ENCODE measurements at places on chromosomes 16 and 17.

GRCh38 chr17:17535957-17536356 is 39.8 kb upstream of the RASD1 start:
- DNase-seq = peak; percentile 67

- no peak for DNase-seq
These were observed 37.8 kb upstream of the CSNK2A2 start for GRCh38 chr16:58235663-58236062.

DNA sequence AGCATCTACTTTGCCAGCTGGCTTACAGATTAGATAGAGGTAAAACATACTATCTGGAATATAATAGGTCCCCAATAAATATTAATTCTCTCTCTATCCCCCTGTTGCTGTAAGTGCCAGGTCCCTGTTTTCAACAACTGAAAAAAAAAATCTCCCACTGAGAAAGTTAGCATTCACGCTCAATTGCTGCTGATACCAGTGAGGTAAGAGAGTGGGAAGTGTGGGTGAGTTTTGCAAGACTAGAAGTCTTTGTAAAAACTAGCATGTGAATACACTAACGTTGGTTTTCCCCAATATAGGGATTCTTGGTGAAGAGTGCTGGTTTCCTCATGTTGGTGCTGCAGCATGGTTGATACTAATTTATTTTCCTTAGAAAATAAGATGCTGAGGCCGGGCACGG is 11.7 kb upstream of the TAOK1 start:
- DNase-seq = no peak

DNA sequence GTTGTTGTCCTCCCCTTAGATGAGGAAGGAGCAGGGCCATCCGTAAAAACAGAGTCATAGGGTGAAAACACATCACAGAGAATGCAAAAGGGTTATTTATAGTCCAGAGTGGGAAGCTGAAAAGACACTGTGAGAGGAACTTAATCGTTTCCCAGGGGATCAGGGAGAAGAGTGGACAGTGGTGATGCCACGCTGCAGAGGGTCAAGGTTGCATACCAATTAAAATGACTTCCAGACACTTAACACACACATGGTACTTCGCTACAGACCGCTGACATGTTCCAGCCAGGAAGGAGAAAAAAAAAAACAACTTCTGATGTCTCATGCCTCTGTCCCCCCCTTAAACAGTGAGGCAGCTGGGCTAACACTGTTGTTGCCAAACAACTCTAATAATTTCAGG is 713.8 kb upstream of the RBFOX1 start:
- DNase-seq = no peak

DNA sequence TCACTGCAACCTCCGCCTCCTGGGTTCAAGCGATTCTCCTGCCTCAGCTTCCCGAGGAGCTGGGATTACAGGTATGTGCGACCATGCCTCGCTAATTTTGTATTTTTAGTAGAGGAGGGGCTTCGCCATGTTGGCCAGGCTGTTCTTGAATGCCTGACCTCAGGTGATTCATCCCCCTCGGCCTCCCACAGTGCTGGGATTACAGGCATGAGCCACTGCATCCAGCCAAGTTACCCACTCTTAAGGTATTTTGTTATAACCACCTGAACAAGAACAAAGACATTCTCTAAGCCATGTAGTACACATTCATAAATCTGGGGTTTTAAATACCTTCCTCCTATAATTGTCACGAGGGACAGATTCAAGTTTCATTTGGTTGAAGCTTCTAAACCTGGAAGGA is 12.3 kb upstream of the TMEM170A start:
- no peak for DNase-seq

DNA sequence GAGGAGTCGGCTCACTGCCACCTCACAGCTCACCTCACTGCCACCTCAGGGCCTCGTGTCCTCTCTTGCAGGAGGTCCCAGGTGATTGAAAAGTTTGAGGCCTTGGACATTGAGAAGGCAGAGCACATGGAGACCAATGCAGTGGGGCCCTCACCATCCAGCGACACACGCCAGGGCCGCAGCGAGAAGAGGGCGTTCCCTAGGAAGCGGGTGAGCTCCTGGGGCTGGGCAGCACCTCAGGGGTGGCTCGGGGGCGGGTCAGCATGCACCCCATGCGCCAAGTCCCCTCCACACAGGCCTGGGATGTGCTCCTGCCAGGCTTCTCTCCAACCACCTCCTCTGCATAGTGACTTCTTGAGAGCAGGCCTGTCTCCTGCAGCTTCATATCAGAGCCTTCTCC is 63.6 kb downstream of the PLD6 start:
- no peak for DNase-seq

DNA sequence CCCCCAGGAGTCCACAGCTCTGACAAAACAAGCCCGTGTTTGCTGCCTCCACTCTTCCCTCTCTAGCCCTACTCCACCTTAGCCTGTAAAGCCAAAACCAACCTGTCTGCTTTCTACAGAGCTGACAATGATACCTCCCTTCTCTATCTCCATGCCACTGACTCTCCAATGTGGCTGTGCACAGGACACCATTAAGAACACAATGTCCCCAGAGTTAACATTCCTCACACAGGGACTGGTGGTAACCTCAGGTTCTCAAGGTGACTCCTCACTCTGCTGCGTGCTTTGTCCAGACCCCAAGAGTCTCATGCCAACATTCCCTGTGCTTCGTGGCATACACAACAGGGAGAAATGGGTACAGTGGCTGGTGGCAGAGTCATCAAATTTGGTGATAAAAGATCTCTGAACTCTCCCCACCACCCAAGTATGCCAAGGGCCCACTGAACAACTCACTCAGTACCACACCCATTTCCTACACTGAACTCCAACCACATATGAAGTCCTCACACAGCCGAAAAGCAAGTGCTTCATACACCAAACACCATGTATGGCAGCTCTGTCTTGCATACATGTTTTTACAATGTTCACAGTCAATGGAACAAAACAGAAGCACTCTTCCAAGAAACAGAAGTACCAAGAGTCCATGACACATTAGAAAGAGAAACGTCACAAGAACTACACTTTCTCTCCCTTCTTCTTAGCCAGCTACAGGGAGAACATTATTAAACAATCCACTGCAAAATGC is 21.1 kb downstream of the CSNK2A2 start:
- no peak for DNase-seq

GRCh38 chr16:88886420-88886844 is 20.0 kb upstream of the PABPN1L start:
- no peak for DNase-seq

DNA sequence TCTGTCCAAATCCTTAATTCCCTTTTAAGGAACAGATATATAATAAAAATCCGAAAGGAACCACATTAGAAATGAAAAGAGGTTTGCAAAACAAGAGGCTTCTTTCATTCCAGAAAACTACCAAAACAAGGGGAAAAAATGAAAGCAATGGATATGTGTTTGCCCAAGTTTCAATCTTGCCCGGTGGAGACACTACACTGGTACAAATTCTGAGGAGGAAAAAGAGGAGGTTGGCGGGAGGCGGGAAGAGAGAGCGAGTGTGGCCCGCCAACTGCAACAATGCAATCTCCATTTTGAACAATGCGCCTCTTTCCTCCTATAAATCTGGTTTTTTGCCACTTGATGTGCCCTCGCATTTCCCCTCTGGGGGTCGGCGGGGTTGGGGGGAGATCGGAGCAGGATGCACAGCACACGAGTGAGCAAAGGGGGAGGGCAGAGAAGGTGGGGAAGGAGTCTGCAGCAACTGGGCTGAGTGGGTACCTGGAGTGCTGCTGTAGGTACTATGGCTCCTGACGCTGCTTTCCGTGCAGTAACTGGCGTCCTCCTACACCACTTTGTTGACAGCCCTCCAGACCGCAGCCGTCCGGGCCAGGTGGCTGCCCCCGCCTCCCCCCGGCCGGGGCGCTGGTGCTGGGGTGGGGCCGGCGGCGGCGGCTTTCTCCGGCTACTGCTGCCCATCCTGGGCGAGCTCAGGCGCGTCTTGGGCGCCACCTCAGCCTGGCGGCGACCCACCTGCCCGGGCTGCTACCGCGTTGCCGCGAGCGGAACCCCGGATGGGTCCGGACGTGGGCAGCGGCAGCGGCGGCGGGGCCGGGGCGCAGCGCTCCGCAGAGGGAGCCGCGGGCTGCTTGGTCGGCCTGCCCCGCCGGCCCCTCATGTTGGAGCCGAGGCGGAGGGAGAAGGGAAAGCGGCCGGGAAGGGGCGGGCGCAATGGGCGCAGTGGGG is 93.8 kb upstream of the PLEKHM1 start:
- peak; percentile 70 for DNase-seq

DNA sequence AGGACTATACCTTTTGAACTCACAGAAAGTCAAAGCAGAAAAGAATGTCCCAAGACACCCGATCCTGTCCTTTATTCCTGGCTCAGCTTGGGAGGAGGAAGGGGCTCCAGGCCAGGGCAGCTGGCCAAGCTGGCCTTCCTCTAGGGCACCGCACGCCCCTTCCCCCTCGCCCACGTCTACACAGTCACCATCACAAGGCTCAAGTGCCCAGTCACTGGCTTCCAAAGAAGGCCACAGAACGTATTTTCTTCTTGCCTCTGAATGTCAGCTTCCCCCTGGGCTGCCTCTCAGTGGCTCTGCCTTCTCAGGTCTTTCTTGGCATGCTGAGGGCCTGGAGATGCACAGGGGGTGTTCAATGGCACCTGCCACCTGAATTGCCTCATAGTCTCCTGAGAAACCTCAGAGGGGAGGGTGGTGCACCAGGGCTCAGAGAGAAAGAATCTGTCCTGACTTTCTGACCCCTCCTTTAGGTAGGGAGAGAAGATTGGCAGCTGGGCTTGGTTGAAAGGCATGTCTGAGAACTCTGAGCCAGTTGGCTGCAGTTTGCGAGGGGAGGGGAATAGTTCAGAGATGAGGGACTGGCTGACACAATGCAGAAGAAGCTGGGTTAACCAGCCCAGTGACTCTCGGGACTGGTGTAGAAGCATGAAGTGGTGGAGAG is 2.1 kb downstream of the DHRS11 start:
- no peak for DNase-seq

- DNase-seq = peak; percentile 12
These were observed 58.3 kb downstream of the WIPI1 start for GRCh38 chr17:68398691-68399637.

DNA sequence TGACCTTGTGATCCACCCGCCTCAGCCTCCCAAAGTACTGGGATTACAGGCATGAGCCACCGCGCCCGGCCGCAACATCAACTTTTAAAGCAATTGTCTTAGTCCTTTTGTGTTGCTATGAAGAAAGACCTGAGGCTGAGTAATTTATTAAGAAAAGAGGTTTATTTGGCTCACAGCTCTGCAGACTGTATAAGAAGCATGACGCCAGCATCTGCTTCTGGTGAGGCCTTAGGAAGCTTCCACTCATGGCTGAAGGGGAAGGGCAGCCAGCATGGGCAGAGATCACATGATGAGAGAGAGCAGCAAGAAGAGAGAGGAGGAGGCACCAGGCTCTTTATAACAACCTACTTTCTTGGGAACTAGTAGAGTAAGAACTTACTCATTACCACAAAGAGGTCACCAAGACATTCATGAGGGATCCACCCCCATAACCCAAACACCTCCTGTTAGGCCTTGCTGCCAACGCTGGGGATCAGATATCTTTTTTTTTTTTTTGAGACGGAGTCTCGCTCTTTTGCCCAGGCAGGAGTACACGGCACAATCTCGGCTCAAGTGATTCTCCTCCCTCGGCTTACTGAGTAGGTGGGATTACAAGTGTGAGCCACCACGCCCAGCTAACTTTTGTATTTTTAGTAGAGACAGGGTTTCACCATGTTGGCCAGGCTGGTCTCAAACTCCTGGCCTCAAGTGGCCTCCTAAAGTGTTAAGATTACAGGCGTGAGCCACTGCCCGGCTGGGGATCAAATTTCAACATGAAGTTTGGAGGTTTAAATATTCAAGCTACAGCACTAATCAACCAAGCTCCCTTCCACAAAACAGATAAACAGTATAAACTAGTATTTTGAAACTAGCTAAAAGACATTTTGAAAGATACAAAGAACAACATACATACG is 21.4 kb upstream of the GPT2 start:
- no peak for DNase-seq

GRCh38 chr16:52128361-52128760 is 418.6 kb downstream of the TOX3 start:
- DNase-seq = peak; percentile 6

DNA sequence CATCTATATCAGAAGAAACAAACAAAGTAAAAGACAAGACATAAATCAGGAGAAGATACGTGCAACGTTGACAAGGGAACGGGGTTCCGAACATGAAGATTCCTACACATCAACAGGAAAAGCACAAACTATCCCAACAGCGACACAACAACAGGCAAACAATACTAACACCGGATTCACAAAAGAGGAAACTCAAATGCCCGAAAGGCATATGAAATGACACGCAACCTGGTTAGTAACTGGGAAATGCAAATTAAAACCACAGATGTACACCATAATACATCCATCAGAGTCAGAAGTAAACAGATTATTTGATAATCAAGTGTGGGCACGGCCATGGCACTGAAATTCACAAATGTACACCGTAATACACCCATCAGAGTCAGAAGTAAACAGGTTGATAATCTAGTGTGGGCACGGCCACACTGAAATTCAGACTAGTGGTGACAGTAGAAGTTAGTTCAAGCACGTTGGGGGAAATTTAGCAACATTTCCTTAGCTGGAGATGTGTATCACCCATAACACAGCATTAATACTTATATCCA is 171.9 kb upstream of the RPH3AL start:
- DNase-seq = no peak

- DNase-seq = no peak
These were observed 18.1 kb upstream of the ICAM2 start for GRCh38 chr17:64038331-64039105.
